ENCODE measurements at places on chromosomes 1 and 21. TPM values are rescaled to one million over a fixed set of nuclear protein-coding genes. Genes with fewer than 3 reads are reported as not detected.

Gene CFAP107
- polyA plus RNA-seq, result not detected

Gene KLHDC9
- polyA plus RNA-seq, result 17.1 TPM

Gene HSD3B1
- not detected for polyA plus RNA-seq

Gene VWA5B1
- polyA plus RNA-seq, result not detected

Gene KRTAP12-2
- polyA plus RNA-seq, result not detected

Gene CFAP74
- 1.2 TPM for polyA plus RNA-seq

Gene OR2T33
- not detected for polyA plus RNA-seq

Gene ILDR2
- polyA plus RNA-seq, result 14.1 TPM

Gene TARBP1
- 22.4 TPM for polyA plus RNA-seq

All from Purkinje cell (primary cell).